ENCODE measurements at places on chromosomes 2 and 18.

GRCh38 chr2:128380961-128381938, 62.6 kb upstream of the HS6ST1 start:
- DNase-seq: no peak

GRCh38 chr18:48408727-48409590, at the start of gene ZBTB7C:
Gene ZBTB7C (minus strand): TSS chr18:48409383.
- DNase-seq: no peak

GRCh38 chr2:233460726-233461441, 105.7 kb downstream of the USP40 start:
- DNase-seq: no peak

DNA sequence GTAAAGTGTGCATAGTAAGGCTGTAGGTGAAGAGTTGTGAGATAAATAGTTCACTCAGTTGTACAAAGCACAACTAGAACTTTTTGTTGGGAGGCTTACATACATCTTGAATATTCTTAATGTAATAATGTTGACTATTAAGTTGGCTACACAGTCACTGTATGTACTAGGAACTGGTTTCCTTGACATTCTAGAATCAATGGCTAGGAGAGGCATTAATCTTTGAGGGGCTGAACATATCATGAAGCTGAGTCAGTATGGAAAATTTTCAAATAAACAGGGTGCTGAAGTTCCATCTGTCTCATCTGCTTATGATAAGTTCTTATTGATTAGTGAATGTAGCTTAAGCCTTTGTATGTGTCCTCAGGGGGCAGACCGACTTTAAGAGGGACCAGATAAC, 23.4 kb downstream of the METTL21A start:
- no peak for DNase-seq

DNA sequence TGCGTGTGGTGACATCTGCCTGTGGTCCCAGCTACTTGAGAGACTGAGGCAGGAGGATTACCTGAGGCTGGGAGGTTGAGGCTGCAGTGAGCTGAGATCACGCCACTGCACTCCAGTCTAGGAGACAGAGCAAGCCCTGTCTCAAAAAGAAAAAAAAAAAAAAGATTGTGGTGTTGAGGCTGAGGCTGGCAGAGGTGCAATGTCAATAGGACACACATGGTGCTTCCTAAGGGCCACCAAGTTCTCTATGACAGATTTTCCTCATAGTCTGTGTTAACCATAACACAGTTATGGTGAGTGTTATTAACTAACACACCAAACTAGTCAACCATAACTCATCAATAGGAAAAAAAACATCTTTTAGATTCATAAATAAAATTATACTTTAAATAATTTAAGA, 494.4 kb downstream of the TMX3 start:
- no peak for DNase-seq

DNA sequence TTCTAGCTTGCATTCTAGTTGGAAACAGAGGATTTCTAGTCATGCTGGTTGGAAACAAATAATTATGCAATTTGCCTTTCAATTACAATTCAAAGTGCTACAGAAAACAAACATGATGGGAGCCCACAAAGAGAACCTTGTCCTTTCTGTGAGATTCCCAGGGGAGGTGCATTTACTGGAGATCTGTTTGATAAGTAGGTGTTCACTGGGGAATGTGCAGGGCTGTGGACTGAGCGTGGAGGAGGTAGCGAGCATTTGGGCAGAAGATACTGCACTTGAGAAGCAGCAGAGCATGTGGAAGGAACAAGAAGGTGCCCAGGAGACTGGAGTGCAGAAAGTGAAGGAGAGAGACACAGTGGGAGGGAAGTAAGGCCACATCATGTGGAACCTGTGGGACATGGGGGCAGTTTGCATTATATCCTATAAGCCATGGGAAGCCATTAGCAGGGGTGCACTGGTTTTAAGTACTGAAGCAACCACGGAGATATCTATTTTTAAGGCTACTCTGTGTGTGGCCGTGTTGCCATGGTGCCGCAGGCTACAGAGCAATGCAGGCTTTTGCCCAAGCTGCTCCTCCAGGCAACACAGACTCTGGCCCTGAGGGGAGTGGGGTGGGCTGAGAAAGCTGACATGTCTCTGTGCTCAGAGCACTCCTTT, 154.0 kb downstream of the ANTXR1 start:
- no peak for DNase-seq

DNA sequence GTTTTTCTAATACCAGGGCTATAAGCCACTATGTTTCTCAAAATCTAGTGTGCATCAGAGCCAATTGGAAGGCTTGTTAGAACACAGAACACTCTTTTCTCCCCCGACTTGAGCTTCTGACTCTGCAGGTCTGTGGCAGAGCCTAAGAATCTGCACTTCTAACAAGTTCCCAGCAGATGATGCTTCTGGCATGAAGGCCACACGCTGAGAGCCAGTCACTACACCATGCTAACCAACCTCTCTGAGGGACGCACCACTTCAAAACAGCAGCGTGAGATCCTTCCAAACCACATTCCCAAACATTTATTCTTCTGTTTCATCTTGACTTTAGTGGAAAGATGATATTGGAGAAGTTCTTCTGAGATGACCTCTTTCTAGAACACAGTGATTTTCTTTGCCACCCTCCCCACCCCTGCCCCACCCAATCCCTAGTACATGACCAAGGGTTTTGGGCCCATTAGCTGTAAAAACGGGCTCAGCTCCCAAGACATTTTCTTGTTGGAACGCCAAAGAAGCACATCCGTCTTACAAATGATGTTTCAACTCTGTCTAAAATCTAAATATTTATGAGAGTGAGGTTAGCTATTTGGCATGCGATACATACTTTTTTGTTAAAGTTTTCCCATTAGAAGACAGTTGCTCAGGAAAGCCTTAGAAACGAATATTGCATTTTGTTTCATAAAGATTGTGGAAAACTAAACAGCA, 391.9 kb downstream of the TMEM182 start:
- DNase-seq: no peak

DNA sequence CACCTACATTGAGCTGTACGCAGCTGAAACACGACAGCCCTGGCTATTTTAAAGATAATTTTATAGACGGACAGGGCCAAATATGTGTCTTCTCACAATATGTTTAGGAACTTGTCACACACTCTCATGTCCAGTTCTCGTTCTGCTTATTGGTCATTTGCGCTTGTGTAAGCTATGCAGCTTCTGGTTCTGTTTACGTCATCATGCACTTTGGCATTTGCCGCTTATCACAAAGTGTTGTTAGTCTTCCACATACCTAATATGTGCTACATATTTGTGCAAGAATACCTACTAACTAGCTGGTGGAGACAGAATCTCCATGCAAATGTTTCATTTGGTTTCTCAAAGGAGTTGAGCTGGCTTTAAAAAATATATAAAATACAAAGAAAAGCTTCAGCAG, 7.5 kb upstream of the ZNF516 start:
- no peak for DNase-seq

DNA sequence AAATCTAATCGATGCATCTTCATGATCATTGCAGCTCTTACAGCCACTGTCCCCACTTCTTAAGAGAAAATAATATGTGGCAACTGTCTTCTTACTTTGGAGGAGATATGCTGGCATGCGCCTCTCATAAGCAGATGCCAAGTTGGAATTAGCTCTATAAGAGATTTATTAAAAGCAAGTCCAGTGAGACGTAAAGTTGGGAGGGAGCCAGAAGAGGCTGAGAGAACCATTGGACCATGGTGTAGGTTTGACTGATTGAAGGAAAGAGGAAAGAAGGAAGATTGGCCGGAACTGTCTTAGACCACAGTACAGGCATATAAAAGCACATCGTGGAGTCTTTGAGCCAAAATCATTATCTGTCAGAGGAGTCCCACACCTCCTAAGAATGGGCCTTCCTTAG, 265.7 kb upstream of the ZC3H15 start:
- no peak for DNase-seq

DNA sequence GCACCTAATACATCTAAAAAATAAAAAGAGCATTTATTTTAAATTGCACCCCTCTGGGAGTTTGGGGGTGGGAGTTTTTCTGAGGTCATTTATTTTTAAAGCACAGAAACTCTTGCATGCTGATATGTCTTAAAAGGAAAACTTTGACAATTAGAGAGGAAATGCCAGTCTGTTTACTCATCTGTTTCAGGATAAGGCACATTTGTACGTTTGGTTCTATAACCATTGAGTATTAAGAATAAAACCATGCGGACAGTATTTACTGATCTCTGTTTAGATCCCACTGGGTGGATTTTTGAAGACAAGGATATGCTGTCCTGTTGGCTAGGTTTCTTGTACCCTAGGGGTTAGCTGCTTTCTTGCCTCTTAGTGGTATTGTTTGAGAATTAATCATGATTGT, 122.9 kb downstream of the TANC1 start:
- DNase-seq: no peak

DNA sequence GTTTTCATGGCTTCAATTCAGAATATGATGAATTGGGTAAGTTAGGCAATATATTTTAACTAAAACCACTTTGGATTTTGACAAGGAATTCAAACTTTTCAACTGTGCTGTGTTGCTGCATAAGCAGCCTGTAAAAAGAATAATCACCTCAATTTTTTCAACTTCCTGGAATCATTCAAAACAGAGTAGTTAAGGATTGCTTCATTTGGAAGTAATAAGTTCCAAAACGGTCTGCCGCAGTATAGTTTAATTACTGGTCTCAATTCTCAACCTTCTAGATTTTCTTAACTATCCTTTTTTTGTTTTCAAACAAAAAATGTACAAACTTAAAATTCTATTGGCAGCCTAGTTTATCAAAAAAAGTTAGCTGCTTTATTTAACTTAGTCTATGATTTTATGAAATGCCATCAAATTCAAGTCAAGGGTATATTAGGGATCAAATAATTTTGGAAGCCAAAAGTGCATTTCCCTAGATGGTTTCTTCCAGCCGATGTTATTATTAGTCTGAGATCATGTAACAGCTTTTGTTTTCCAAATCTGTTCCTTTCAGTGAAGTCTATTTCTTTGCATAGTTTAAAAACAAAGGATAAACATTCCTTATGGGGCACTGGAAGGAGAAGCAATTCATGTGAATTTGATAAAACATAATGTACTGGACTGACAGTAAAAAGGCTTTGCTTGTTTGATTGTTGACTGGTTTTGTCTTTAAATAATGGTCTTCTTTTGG, 76.1 kb upstream of the ETAA1 start:
- no peak for DNase-seq

GRCh38 chr2:239825705-239825979, 199.5 kb downstream of the NDUFA10 start:
- DNase-seq: no peak

DNA sequence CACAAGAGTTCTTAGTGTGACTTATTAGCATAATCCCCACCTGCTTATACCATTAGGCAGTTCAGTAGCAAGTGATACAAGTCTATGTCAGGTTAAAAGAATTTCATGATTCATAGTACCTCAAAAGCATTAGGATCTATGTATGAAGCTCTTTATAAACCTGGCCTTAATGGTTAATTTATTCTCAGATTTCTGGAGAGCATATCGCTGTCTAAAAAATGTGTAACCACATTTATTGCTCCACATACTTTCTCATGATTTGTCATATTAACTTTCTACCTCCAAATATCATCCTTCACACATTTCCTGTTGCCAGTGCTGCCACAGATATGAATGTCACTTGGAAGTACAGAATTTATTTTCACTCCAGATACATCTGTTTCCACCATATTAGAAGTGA, 332.8 kb upstream of the MAP2 start:
- no peak for DNase-seq

GRCh38 chr2:138671566-138671965, 108.6 kb downstream of the NXPH2 start:
- no peak for DNase-seq

DNA sequence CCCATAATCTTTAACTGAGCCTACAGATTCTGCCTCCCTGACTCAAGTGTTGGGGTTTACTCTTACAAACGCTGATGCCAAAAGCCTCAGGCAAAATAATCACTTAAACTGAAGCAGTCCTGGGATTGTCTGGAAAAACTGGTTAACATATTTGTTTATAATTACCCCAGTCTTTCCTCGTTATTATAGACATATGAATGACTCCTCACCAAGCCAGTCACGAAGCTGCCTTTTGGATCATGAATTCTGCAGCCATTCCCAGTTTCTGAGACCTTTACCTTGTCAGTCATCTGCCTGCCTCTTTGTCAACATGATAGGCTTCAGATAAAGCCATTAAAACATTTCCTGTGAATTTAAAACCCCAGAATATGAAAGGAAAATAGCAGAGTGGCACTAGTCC, 46.4 kb downstream of the MREG start:
- no peak for DNase-seq

GRCh38 chr2:61911510-61911909, 6.0 kb downstream of the COMMD1 start:
- no peak for DNase-seq

DNA sequence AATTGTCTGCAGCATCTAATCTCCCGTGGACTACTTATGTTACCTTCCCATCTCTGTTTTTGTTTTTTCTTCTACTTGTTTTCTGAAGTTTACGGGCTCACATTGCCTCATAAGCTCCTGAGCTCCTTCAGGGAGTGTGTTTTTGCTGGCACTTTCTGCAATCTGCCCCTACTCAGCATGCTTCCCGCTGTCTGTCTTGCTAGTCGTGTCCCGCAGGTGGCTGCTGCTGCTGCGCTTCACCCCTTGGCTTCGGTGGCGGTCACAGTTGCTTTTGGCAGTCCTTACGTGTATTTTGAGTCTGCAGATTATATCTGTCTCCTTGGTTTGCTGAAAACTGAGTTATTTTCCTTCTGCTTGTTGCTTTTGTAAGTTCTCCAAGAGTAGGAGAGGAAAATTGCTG, 37.3 kb downstream of the FER1L5 start:
- DNase-seq: no peak

GRCh38 chr18:36381075-36381474, 83.6 kb downstream of the FHOD3 start:
- no peak for DNase-seq

Data from GM12891 (cell line).